ENCODE measurements at places on chromosomes 13 and 19. TPM values are rescaled to one million over a fixed set of nuclear protein-coding genes. Genes with fewer than 3 reads are reported as not detected.
A peak's percentile ranks its signal among the peaks of the same experiment; 100 is the strongest.

- no peak overlapping the region for H3K27ac ChIP-seq
- no peak overlapping the region for H3K4me3 ChIP-seq
- H3K27me3 ChIP-seq, result no peaks in the 10 kb centered on the region
- no peaks in the 10 kb centered on the region for H3K4me1 ChIP-seq
Measured at GRCh38 chr19:5478241-5478924, 23.2 kb downstream of the ZNRF4 start.

The LYPD3 gene
- not detected for total RNA-seq

- no peaks in the 10 kb centered on the region for H3K27me3 ChIP-seq
- DNase-seq, result peak; percentile 93
- peaks cover 46% of the 10 kb centered on the region for H3K4me1 ChIP-seq
- peak overlapping the region; percentile 88 for H3K4me3 ChIP-seq
- H3K36me3 ChIP-seq, result no peaks in the 10 kb centered on the region
Measured at GRCh38 chr13:45700971-45701900, 884 bp upstream of the CBY2 start.

The CLEC17A gene
- 99.0 TPM for total RNA-seq

- H3K27me3 ChIP-seq, result no peaks in the 10 kb centered on the region
- no peaks in the 10 kb centered on the region for H3K36me3 ChIP-seq
- H3K4me1 ChIP-seq, result peaks cover 49% of the 10 kb centered on the region
- no peak for DNase-seq
Measured at GRCh38 chr13:48582084-48582483, 49.2 kb upstream of the RCBTB2 start.

DNA sequence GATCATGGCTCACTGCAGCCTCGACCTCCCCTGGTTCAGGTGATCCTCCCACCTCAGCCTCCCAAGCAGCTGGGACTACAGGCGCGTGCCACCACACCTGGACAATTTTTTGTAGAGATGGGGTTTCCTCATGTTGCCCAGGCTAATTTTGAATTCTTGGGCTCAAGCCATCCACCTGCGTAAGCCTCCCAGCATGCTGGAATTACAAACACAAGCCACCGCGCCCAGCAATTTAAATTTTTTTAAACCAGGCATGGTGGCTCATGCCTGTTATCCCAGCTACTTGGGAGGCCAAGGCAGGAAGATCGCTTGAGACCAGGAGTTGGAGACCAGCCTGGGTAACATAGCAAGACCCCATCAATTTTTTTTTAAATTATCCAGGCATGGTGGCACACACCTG, 59.9 kb upstream of the USE1 start:
- H3K4me3 ChIP-seq, result no peak overlapping the region
- peaks cover 34% of the 10 kb centered on the region for H3K36me3 ChIP-seq
- no peaks in the 10 kb centered on the region for H3K4me1 ChIP-seq
- no peak overlapping the region for H3K27ac ChIP-seq
- DNase-seq, result no peak
- H3K27me3 ChIP-seq, result no peaks in the 10 kb centered on the region

DNA sequence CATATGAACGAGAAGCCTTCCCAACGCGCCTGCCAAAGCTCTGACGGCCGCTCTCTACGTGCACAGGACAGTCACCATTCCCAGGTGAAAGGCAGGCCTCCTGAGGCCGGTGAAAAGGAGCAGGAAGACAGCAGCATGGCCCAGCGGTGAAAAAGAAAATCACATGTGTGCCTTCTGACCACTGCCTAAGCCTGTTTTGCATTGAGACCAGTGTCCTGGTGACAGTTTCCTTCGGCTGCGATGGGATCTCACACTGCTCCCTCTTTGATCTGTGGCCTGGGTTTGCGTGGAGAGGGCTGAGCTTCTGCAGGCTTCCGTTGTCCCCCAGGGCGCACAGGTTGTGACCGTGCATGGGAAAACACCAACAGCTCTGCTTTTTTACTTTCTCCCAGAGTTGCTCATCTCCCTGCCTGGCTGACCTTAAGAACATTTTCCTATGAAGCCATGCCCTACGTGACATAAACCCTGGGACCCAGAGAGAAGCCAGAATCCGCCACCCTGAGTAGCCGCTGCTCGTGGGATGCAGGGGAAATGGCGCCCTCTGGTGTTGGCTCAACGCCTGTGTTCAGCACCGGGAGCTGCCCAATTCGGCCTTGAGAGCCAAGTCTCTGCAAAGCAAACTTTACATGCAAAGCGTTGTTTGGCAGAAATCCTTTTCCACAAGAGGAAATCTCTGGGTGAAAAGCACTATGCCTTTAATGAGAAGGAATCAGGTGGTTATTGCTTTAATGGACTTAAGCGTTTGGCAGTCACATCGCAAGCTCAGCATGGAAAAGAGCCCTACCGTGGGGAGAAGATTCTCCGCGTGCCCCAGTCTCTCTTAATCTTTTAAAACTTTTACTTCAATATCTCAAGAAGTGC, 112.2 kb upstream of the GPR12 start:
- no peaks in the 10 kb centered on the region for H3K36me3 ChIP-seq
- no peaks in the 10 kb centered on the region for H3K4me1 ChIP-seq
- H3K27me3 ChIP-seq, result no peaks in the 10 kb centered on the region
- no peak overlapping the region for H3K27ac ChIP-seq
- no peak for DNase-seq

GRCh38 chr13:102555914-102556553, 40.8 kb upstream of the TPP2 start:
- no peaks in the 10 kb centered on the region for H3K27me3 ChIP-seq
- no peak overlapping the region for H3K4me3 ChIP-seq
- H3K27ac ChIP-seq, result no peak overlapping the region
- no peaks in the 10 kb centered on the region for H3K4me1 ChIP-seq
- no peak for DNase-seq

DNA sequence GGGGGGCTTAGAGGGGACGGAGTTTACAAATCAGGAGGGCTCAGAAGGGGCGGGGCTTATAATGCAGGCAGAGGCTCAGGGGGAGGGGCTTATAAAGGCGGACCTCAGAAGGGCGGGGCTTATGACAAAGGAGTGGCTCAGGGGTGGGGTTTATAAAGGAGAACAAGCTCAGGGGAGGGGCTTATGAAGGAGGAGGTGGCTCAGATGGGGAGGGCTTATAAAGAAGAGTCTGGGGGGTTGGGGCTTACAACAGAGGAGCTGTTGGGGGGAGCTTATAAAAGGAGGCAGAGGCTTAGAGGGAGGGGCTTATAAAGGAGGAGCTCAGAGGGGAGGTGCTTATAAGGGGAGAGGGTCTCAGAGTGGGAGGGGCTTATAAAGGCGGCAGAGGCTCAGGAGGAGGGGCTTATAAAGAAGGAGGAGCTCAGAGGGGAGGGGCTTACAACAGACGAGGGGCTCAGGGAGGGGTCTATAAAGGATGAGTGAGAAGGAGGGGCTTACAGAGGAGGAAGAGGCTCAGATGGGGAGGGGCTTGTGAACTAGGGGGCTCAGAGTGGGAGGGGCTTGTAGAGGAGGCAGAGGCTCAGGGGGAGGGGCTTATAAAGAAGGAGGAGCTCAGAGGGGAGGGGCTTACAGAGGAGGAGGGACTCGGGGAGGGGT, 1.0 kb downstream of the SMIM24 start:
- no peaks in the 10 kb centered on the region for H3K4me1 ChIP-seq
- peaks cover 2% of the 10 kb centered on the region for H3K27me3 ChIP-seq
- DNase-seq, result no peak
- H3K27ac ChIP-seq, result no peak overlapping the region
- H3K36me3 ChIP-seq, result no peaks in the 10 kb centered on the region

The ZNF100 gene
- 14.6 TPM for total RNA-seq

DNA sequence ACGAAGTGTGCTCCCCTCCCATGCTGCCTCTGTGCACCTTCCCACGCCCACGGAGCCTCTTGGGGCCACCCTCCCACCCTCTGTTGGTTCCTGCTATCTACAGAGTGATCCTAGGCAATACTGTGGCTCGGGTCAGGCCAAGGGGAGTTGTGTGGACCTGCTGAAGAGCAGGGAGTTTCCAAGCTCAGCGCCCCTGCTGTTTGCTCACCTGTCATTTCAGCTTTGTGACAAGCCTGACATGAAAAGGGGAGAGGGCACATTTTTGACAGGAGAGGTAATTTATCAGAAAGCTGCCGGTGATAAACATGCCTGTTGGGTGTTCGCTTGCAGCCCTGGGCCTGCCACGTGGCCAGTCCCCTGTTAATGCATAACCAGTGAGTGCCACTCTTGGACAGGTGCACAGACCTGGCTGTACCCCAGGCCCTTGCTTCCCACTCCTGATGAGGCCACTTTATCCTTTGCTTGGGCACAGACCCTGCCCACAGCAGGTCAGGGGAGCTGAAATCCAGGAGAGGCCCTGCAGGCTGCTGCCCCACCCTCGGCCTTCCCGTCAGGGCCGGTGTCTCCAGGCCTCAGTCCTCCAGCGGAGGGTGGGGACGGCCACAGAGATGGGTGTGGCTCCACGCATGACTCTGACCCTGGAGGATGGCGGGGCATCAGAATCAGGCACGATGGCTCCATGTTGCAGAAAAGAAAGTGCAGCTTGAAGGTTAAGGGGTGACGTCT, 201.5 kb upstream of the GPR12 start:
- no peak overlapping the region for H3K27ac ChIP-seq
- no peak overlapping the region for H3K4me3 ChIP-seq
- H3K27me3 ChIP-seq, result no peaks in the 10 kb centered on the region
- no peak for DNase-seq
- no peaks in the 10 kb centered on the region for H3K36me3 ChIP-seq

- H3K27ac ChIP-seq, result no peak overlapping the region
- H3K4me3 ChIP-seq, result no peak overlapping the region
- H3K27me3 ChIP-seq, result no peaks in the 10 kb centered on the region
- 0 out of 2 replicates have a peak, but pooled peaks cover 4% of the 10 kb centered on the region for H3K36me3 ChIP-seq
Measured at GRCh38 chr19:38657633-38658222, 10.3 kb downstream of the ACTN4 start.

GRCh38 chr13:113162783-113163685, 4.6 kb downstream of the PROZ start:
- no peaks in the 10 kb centered on the region for H3K27me3 ChIP-seq
- no peak overlapping the region for H3K27ac ChIP-seq
- H3K36me3 ChIP-seq, result no peaks in the 10 kb centered on the region
- DNase-seq, result no peak
- no peak overlapping the region for H3K4me3 ChIP-seq

- no peak overlapping the region for H3K27ac ChIP-seq
- H3K36me3 ChIP-seq, result peaks cover 56% of the 10 kb centered on the region
- no peaks in the 10 kb centered on the region for H3K4me1 ChIP-seq
- no peaks in the 10 kb centered on the region for H3K27me3 ChIP-seq
- no peak overlapping the region for H3K4me3 ChIP-seq
Measured at GRCh38 chr19:963486-963951, 20.6 kb upstream of the WDR18 start.

GRCh38 chr13:73261739-73262216, 203.0 kb downstream of the KLF5 start:
- H3K4me1 ChIP-seq, result no peaks in the 10 kb centered on the region
- no peak for DNase-seq
- no peak overlapping the region for H3K27ac ChIP-seq
- no peaks in the 10 kb centered on the region for H3K27me3 ChIP-seq

DNA sequence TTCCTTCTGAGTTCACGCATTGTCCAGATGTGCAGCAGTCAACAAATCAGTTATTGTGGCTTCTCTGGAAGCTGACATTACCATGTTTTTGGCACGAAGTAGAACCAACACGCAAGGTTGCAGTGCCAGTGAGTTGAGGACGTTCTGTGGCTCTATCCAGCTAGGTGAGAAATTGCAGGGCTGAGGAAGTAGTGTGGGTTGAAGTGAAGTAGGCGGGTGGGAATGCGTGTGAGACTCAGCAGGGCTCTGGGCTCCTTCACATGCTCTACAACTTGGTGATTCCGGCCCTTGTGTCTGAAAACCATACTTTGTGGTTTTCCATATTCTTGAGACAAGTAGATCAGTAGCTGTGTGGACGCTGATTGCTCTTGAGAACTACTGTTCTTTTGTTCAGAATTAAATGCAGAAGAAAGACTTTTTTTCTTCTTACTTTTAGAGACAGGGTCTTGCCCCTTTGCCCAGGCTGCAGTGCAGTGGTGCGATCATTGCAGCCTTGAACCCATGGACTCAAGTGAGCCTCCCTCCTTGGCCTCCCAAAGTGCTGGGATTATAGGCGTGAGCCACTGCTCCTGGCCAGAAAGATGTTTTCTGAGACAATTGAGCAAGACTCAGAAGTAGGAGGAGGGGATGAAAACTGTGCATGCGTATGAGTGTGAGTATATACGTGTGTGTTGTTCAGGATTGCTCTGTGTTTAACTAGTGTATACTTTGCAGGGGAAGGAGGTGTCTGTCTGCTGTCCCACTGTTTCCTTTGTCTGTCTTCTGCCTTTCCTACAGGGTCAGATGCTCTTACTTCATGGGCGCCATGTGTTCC, 46.2 kb downstream of the GATAD2A start:
- H3K36me3 ChIP-seq, result peaks cover 11% of the 10 kb centered on the region
- DNase-seq, result peak; percentile 68
- peaks cover 30% of the 10 kb centered on the region for H3K4me1 ChIP-seq
- no peaks in the 10 kb centered on the region for H3K27me3 ChIP-seq

DNA sequence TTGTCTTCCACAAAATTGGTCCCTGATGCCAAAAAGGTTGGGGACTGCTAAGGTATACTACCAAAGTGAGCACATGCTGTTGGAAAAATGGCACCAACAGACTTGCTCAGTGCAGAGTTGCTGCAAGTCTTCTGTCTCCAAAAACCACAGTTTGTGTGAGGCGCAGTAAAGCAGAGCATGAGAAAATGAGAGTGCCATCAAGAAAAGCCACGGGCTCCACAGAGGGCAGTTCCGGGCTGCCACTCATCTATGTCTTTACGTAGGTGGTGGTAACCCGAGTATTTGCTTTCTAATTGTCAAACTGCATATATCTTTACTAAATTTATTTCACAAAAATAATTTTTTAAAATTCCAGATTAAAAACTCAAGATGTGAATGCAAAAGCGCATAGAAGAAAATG, 123.8 kb downstream of the RNF17 start:
- H3K27me3 ChIP-seq, result no peaks in the 10 kb centered on the region
- DNase-seq, result peak; percentile 51
- H3K27ac ChIP-seq, result peak overlapping the region; percentile 20

The NDUFS7 gene
- total RNA-seq, result 136 TPM

DNA sequence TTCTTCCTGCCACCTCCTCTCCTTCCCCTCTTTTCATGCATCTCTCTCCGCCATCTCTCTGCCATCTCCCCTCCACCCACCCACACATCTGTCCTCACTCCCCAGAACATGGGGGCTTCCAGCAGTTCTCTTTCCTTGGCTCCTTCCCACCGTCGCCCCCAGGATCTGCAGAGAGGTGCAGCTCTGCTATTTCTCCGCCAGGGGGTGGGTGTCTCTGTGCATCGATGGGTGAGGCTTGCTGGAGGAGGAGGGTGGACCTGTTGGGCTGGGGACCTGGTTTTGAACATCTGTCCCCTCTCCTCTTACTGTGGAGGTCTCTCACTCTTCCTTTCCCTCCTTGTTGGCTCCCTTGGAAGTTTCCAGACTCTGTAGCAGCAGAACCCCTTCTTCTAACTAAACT, 51.7 kb downstream of the MYH14 start:
- no peaks in the 10 kb centered on the region for H3K27me3 ChIP-seq
- H3K36me3 ChIP-seq, result no peaks in the 10 kb centered on the region
- DNase-seq, result no peak
- no peak overlapping the region for H3K4me3 ChIP-seq
